Left kidney (tissue), 8 donors: ENCODE measurements at places on chromosomes 1 and 21.

GRCh38 chr1:6727535-6727934, 25.9 kb upstream of the DNAJC11 start:
- DNase-seq, result peak; percentile 53

- DNase-seq, result no peak
These were observed 44.5 kb downstream of the ACTL8 start for GRCh38 chr1:17799642-17800041.

DNA sequence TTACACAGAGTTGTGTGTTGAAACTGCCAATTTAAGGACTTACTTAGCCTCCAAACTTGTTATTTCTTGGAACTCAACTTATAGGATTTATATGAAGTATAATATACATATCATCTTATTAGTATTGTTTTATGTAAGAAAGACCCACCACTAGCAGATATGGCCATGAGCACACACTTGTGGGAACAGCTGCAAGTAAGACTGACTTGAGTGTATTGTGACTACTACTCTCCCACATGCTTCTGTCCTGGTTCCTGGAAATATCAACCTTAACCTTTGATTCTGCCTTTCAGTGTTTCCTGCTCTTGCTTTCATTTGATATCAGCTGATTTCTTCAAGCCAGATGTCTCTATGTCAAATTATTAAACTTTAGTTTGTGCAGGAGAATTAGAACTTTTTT, 175.3 kb downstream of the MAGI3 start:
- DNase-seq, result no peak

DNA sequence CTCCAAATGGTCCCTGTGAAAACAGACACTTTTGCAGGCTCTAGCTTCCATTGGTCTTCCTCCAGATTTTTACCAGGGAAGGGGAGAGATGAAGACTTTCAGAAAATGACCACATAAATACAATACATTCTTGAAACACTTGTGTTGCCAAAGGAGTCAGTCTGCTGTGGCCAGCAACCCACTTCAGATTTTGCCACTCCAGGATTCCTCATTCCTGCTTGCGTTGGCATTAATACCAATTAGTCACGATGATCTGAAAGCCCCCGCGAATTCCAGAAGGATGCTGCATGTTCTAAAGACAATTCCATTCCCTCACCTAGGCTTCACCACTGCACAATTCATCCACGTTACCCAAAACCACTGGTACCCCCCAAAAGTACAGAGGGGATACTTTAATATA, 7.9 kb upstream of the BACE2 start:
- DNase-seq, result no peak

DNA sequence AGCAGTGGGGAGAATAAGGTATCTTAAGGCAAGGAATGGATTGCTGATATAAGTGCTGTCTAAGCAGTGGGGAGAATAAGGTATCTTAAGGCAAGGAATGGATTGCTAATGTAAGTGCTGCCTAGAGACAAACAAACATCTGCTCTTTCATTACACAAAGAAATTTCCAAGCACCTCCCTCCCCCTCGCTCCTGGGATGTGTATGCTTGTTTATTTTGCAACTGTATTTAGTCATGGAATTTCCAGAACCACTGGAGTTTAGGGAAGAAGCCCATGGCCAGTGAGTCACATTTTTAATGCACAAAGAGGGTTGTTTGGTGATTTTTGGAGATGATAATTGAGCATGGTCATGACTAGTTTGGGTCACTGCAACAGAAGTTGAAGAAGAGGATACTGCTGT, 21.5 kb downstream of the PDPN start:
- no peak for DNase-seq
